Umbilical cord (tissue), 2 donors: ENCODE measurements at places on chromosomes 2 and 18.

- DNase-seq = no peak
Observed at GRCh38 chr2:53568469-53568868, 199.1 kb upstream of the CHAC2 start.

DNA sequence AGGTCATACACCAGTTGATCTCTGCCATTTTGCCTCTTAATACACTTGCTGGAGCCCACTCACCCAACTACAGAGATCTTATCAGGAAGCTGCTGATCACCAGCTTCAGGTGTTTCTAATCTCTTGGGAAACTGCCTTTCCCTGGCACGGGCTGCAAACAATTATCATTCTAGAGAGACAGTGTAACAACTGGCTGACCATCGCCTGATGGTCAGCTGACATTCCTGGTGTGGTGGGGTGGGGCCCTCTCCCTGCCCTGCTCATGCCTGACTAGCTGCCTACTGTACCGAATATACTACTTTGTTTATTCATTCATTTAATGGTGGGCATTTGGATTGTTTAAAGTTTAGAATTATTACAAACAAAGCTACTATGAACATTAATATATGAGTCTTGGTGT, 311.5 kb downstream of the CBLN2 start:
- no peak for DNase-seq

GRCh38 chr2:238916875-238917590, 69.1 kb downstream of the TWIST2 start:
- no peak for DNase-seq

DNA sequence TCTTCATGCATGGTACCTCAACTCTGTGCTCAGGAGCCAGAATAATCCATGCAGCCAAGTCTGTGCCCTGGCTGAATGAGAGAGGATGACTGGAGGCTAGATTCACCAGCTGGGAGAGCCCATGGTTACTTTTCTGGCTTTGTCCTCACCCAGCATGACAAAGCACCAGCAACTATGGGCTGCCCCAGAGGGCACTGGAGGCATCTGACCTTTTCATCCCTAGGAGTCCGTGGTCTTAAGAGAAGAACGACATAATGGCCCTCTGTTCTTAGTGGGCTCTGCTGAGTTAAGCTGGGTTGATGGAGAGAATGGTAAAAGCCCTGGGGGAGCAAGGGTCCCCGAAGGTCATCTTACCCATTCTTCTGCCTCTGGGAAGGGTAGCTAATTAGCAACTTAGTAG, 54.6 kb upstream of the TNP1 start:
- DNase-seq = no peak

GRCh38 chr2:192035731-192036442, 158.8 kb downstream of the TMEFF2 start:
- DNase-seq = no peak

- no peak for DNase-seq
Observed at GRCh38 chr2:37631698-37632097, 39.7 kb downstream of the CDC42EP3 start.

- DNase-seq = peak; percentile 67
Observed at GRCh38 chr18:74420481-74420880, 36.6 kb downstream of the DIPK1C start.

DNA sequence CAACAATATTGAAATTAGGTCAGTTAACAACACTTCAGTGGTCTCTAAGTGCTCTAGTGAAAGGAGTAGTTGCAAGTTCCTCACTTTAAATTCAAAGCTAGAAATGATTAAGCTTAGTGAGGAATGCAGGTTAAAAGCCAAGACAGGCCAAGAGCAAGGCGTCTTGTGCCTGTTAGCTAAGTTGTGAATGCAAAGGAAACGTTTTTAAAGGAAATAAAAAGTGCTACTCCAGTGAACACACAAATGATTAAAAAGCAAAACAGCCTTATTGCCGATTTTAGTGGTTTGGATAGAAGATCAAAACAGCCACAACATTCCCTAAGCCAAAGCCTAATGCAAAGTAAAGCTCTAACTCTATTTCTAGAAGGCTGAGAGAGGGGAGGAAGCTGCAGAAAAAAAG, 44.7 kb downstream of the ANTXR1 start:
- DNase-seq = peak; percentile 75

DNA sequence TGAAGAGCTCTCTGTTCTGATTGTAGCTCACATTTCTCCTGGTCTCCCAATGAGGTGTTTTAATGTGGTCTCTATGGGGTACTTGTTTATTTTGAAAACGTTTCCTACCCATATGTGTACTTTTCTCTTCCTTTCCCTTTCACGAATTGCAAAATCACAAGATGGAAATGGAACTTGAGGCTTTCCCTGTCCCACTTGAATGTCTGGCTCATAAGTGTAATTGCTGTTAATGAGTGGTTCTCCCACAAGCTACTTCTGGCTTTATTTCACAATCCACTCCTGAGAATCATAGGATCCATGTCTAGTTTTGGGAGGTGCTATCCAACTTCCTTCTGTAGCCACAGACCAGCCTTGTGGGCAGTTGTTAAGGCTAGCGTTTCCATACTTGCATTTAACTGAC, 81.1 kb upstream of the CAVIN2 start:
- no peak for DNase-seq

DNA sequence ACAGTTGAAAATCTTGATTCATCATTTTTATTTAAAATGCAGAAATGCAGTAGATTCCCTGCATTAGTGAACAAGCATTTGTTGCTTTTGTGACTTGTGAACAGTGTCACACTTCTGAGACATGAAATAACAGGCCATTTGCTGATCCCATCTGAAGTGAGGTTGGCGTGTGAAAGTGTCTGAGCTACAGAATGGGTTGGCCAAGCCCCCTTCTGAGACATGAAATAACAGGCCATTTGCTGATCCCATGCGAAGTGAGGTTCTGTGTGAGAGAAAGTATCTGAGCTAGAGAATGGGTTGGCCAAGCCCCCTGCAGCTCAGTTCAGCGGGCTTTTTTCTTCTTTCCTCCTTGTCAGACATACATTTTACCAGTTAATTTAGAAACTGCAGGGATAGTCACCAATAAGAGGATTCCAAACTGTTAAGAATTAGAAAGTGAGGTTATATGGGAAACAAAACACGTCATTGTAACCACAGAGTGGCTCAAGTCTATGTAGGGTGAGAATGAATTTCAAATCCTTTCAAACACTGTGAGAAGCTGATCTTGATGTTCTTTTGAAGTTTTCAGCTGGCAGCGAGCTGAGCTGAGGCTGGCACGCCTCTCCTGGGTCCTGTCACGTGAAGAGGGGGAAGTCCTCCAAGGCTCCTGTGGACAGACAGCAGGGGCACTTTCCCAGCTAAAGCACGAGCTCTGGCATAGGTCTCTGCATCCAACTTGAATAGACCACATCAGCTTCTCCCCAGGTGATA, 339.2 kb upstream of the SALL3 start:
- DNase-seq = no peak

GRCh38 chr2:220057916-220058315, 430.5 kb downstream of the SLC4A3 start:
- DNase-seq = no peak

DNA sequence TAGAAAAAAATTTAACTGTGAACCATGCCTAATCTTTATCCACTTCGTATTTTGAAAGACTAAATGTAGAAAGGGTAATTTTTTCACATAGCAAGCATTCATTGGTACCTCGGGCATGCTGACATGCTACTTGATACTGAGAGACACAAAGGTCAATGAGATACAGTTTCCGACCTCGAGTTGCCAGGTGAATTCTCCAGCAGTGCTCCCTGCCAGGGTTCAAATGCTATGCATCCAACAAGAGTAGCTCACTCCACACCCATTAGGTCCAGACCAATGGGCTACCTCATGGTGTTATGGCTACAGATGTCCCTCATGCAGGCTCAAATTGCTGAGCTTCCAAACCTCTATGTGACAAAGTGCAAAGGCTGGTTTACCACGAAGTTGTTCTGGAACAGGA, 305.8 kb downstream of the PIEZO2 start:
- no peak for DNase-seq

DNA sequence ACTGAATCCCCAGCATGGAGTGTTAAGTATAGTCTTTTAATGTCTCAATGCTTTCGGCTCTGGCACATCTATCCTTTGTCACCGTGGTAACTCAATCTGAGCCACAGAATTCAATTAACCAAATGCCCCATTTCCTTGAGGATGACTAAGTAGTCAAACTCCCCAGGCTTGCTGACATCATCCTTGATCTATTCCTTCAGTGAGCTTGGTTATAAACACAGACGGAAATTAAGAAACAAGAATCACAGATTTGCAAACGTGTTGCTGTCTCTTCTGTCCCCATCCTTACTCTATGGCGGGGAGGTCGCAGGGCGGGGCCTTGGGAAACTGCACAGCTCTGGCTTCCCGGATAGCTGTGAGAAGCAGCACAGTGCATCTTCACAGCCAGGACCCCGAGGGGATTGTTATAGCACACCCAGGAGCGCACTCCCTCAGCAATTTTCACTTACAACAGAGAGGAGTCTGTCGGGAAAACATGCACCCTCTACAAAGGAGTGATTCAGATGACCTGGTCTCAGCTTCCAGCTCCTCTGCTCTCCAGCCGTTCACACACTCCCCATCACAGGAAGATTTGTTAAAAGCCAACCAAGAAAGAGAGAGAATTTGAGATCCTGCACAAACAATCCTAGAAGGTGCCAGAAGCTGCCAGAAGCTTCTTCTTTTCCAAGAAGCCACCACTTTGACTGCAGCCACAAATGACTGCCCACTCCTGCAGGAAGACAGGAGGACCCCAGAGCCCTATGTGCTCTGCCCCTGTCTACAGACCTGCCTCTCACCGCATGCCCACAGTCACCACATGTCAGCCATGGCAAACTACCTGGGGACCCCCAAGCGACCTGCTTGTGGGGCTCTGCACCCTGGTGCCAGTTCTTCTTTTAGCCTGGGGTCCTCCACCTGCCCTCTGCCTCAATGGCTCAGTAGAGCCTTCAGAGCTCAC, 44.9 kb upstream of the YWHAQ start:
- peak; percentile 53 for DNase-seq

GRCh38 chr2:174587579-174587978, 10.0 kb downstream of the WIPF1 start:
- no peak for DNase-seq

DNA sequence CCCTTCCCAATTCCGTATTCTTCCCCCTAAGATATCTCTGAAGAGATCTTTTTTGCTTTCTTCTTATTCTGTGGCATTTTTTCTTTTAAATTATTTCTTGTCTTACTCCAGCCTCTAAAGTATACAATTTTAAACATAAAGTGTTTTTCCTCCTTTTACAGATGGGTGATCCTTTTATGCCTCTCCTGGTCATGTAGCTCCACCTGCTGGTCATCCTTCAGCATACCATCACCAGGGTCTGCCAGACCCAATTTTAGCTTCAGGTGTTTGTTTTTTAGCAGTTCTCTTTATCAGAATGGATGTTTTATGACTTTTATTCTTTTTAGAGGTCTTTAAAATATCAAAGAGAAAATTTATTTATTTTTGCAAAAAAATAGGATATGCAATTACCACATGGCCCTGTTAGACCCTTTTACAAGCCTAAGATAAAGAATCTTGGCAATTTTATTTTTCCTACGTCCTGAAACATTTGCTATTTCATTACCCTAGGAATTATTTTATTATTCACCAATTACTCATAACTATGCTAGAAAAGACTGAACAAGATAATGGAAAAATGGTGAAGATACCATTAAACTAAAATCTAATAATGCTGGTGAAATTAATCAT, 55.5 kb downstream of the PIGN start:
- peak; percentile 68 for DNase-seq

GRCh38 chr2:120314690-120315366, 31.1 kb upstream of the INHBB start:
- DNase-seq = no peak

GRCh38 chr2:158805936-158806335, 10.8 kb downstream of the DAPL1 start:
- DNase-seq = no peak

DNA sequence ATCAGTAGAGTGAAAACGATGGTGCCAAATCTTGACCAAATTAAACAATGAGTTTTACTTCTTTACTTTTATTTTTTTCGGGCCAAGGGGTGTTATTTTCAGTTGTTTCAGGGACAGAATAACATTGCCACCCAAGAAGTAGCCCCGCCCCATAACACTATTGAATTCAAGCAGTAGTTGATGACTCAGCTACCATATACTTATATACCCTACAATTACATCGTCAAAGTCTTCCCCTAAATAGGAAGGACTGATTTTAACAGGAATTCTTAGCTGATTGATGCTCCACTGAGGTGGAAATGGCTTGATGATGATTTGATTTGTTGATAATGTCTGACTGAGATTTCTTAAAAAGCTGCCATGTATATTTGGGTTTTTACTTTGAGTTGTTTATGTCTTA, 24.7 kb downstream of the LYPD6B start:
- no peak for DNase-seq

DNA sequence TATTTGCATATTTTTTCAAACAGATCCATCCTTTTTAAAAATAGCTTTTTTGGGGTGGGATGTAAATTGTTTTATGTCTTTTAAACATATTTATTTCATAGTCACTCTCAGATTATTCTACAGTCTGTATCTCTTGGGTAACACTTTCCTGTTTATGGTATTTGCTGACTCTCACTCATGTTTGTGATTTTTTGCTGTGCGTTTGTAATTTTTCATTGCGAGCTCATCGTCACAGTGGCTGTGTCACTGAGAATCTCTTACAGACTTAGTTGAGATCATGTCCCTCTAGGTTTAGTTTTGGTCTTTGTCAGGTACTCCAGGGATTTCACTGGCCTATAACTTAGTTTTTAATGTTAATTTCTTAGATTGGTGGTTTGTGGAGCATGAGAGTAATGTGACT, 73.5 kb upstream of the HS6ST1 start:
- no peak for DNase-seq

DNA sequence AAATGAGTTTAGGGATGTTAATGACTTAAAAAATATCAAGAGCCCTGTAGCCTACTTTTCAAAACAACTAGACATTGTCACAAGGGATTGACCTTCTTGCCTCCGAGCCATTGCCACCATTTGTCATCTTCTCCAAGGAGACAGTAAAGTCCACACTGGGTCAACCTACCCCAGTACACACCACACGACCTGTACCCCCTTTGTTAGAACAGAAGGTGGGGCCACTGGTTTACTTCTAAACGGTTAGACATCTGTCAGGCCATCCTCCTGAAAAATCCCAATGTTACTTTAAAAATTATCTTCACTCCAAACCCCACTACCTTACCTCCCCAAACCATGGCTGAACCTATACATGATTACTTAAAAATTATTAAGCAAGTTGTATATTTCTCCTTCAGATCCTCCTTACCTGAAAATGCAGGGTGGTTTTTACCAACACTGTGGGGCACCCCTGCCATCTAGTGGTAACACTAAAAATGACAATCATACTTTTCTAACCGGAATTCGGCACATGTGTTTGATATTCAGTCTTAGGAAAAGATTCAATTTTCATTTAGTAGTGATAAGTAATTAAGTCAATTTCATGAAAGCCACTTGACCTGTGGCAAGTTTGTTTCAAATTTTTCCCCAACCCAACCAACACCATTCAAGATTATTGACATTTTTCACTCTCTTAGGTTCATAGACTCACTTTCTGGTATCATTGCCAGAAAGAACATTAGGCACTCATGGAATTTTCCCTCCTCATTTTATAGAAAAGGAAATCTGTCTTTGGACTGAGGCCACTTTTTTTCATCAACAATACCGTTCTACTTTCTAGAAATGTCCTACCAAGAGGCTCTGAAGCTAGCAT, 265.3 kb upstream of the PKDCC start:
- peak; percentile 37 for DNase-seq

- peak; percentile 31 for DNase-seq
Observed at GRCh38 chr18:12013186-12013916, 32.0 kb downstream of the IMPA2 start.
